ENCODE measurements at places on chromosomes 5 and 9. TPM values are rescaled to one million over a fixed set of nuclear protein-coding genes. Genes with fewer than 3 reads are reported as not detected.

LCN1 gene
- total RNA-seq, result not detected

GRCh38 chr5:157476702-157477408, 16.8 kb downstream of the NIPAL4 start:
- DNase-seq, result peak; percentile 63

- DNase-seq, result no peak
These were observed 1.1 kb downstream of the OTP start for GRCh38 chr5:77637170-77637997.

INSL6 gene
- not detected for total RNA-seq

LCN6 gene
- total RNA-seq, result not detected

TMEM232 gene
- 0.66 TPM for total RNA-seq

DNA sequence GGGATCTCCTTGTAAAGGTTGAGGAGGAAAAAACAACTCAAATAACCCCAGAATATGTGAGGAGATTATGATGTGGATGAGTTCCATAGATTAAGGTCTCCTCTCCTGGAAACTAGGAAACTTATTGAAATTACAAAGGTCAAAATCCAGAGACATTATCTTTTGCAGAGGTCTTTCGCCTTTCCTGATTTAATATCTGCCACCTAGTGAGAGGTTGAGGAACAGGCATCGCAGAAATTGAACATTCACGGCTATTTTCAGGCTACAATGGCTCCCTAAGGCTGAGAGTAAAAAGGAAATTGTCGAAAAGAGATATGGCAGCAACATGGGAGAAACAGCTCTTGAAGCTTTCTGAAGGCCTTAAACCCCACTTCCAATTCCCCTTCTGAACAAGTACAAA, 127.5 kb upstream of the PLCXD3 start:
- DNase-seq, result peak; percentile 18

GRCh38 chr5:126988021-126988569, 42.3 kb downstream of the MARCHF3 start:
- no peak for DNase-seq
